ENCODE measurements at places on chromosomes 1 and 21. TPM values are rescaled to one million over a fixed set of nuclear protein-coding genes. Genes with fewer than 3 reads are reported as not detected.

CSMD2 gene
- 2.1 TPM for total RNA-seq

TMEM52 gene
- total RNA-seq: 25.6 TPM

FAM72C gene
- total RNA-seq: 0.51 TPM

GNAT2 gene
- total RNA-seq: 0.21 TPM

ATP6V1G3 gene
- not detected for total RNA-seq

SPRR2A gene
- 3.1 TPM for total RNA-seq

Data from tongue (tissue), 3 donors.